ENCODE measurements at places on chromosomes 11 and 22. TPM values are rescaled to one million over a fixed set of nuclear protein-coding genes. Genes with fewer than 3 reads are reported as not detected.

Gene OR5L1
- total RNA-seq = not detected

Gene SYT13
- not detected for total RNA-seq

Gene OR4S2
- not detected for total RNA-seq

DNA sequence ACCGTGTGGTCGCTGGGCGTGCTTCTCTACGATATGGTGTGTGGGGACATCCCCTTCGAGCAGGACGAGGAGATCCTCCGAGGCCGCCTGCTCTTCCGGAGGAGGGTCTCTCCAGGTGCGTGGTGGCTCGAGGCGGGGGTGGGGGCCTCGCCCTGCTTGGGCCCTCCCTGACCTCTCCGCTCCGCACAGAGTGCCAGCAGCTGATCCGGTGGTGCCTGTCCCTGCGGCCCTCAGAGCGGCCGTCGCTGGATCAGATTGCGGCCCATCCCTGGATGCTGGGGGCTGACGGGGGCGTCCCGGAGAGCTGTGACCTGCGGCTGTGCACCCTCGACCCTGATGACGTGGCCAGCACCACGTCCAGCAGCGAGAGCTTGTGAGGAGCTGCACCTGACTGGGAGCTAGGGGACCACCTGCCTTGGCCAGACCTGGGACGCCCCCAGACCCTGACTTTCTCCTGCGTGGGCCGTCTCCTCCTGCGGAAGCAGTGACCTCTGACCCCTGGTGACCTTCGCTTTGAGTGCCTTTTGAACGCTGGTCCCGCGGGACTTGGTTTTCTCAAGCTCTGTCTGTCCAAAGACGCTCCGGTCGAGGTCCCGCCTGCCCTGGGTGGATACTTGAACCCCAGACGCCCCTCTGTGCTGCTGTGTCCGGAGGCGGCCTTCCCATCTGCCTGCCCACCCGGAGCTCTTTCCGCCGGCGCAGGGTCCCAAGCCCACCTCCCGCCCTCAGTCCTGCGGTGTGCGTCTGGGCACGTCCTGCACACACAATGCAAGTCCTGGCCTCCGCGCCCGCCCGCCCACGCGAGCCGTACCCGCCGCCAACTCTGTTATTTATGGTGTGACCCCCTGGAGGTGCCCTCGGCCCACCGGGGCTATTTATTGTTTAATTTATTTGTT, 2.4 kb downstream of the PIM3 start:
- DNase-seq = no peak

DNA sequence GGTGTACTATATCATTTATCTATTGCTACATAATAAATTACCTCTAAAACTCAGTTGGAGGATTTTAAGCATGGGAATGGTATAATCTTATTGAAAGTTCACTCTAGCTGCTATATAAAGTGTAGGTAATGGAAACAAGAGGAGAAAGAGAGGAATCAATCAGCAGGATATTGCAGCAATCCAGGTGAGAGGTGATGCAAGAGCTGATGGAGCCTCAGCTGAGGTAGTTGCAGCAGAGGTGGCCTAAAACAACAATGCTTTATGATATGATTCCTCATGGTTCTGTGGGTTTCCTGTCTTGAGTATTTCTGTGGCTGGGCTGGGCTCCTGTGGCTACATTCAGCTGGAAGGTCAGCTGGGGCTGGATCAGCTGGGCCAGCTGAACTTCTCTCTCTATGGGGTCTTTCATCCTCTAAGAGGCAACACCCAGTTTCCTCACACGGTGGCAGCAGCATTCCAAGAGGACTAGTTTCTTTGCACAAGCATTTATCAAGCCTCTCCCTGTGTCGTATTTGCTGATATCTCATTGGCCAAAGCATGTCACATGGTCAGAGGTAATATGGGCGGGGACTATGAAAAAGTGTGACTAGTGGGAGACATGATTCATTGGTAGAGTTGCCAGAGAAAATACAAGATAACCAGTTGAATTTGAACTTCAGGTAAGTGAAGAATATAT, 135.4 kb upstream of the LARGE1 start:
- no peak for DNase-seq

- no peak for DNase-seq
Observed at GRCh38 chr11:21552911-21553310, 640.0 kb upstream of the ANO5 start.

- no peak for DNase-seq
Observed at GRCh38 chr11:81819462-81819861, 914.2 kb downstream of the FAM181B start.
